ENCODE measurements at places on chromosomes 12 and 14.

DNA sequence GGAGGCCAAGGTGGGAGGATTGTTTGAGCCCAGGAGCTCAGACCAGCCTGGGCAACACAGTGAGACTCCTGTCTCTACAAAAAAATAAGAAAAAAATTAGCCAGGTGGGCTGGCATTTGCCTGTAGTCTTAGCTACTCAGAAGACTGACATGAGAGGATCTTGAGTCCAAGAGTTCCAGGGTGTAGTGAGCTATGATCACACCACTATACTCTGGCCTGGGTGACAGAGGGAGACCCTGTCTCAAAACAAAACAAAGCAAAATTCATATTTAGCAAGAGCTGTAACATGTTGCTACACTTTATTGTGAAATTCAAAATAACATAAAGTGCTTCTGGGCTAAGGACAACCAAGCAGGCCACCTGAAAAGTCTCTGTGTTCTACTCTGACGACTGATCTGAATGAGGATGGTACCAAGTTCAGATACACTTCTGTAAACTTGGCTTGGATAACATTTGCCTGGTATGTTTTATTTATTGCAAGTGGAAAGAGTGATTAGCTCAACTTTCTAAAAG lies 11.6 kb upstream of the STRN3 start:
- DNase-seq = no peak

DNA sequence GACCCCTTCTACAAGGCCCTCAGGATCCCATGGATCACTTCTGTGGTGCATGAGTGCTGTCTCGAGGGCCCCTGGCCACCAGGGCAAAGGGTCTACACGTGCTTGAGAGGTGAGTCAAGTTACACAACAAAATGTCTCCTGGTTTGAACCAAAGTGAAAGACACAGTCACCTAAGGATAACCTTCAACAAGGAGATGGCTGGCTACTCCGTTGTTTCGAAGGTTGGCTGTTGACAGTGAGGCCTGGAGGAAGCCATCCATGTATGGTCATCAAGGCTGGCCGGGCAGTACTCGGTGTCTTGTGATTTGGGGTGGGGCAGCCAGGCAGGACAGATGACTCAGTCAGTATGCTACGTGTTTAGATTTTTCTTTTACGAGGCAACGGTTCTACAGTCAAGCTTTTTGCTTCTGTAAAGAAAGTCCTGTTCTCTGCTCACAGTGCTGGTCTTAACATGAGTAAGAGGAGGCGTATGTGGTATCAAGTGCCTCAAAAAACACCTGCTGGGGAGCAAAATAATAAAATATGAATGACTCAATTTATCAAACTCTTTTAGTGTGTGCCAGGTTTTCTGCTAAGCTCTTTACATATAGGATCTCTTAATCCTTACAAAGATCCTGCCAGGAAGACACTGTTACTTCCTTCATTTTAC lies 18.0 kb upstream of the NT5DC3 start:
- no peak for DNase-seq

GRCh38 chr12:112344220-112344619 lies 38.0 kb downstream of the HECTD4 start:
- DNase-seq = no peak

DNA sequence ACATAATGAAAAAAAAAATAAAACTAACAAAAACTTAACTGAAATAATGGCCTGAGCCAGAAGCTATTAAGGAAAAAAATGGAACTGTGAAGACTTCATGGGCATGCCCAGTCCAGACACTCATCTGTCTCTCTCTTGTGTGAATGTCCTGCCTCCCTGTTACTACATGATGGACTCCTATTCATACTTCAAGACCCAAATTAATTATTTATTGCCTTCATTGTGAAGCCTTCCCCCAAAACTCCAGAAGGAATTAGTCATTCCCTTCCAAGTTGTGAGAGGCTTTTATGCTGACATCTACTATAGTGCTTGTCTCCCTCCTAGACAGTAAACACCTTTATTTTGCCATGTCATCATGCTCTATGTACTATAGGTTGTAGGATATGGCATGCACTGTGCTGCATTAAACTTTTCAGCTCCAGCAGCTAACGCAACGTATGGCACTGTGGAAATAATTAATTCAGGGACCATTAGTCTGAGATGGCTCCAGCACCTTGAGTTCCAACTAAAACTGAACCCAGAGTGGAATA lies 25.0 kb upstream of the C12orf42 start:
- no peak for DNase-seq

GRCh38 chr14:95668235-95668772 lies 17.9 kb upstream of the TCL1B start:
- DNase-seq = no peak

GRCh38 chr12:110790301-110790700 lies 47.6 kb upstream of the PPP1CC start:
- no peak for DNase-seq

DNA sequence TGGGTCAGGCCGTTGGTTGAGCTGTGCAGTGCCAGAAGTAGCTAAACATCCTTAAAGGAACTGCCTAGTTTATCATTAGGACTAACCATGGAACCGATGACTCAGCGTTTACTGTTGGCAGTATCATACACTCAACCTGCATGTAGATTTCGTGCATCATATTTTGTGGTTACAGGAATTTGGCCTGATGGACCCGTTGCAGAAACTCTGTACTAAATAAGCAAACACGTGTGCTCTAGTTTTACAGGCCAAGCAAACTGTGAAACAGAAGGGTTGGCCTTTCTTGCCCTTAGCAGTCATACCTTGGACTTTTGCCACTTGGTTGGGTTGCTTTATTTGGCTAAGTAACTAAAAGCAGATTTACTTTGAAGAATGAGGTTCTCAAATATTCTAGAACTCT lies 35.6 kb downstream of the DGLUCY start:
- DNase-seq = no peak

- no peak for DNase-seq
Measured at GRCh38 chr14:90534091-90534837, 137.4 kb downstream of the CALM1 start.

- no peak for DNase-seq
Measured at GRCh38 chr12:127656266-127656665, 610.7 kb upstream of the TMEM132C start.

DNA sequence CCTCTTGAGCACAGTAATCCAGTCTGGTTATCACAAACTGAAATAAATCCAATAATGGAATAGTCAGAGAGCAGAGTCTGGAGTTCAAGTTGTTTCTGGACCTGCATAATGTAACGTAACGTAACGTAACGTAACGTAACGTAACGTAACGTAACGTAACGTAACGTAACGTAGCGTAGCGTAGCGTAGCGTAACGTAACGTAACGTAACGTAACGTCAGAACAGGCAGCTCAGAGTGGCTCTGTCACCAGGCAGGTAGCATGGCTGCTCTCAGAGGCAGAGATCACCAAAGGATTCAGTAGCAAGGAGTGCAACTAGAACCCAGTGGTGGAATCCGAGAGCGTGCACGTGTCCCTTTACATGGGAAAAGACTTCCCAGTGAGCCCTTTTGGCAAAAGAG lies 85.7 kb upstream of the USP44 start:
- DNase-seq = no peak

DNA sequence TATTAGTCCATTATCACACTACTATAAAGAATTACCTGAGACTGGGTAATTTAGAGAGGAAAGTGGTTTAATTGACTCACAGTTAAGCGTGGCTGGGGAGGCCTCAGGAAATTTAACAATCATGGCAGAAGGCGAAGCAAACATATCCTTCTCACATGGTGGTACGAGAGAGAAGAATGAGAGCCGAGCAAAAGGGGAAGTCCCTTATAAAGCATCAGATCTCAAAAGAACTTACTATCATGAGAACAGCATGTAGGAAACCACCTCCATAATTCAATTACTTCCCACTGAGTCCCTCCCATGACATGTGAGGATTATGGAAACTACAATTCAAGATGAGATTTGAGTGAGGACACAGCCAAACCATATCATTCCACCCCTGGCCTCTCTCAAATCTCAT lies 422.6 kb downstream of the MDGA2 start:
- DNase-seq = no peak

DNA sequence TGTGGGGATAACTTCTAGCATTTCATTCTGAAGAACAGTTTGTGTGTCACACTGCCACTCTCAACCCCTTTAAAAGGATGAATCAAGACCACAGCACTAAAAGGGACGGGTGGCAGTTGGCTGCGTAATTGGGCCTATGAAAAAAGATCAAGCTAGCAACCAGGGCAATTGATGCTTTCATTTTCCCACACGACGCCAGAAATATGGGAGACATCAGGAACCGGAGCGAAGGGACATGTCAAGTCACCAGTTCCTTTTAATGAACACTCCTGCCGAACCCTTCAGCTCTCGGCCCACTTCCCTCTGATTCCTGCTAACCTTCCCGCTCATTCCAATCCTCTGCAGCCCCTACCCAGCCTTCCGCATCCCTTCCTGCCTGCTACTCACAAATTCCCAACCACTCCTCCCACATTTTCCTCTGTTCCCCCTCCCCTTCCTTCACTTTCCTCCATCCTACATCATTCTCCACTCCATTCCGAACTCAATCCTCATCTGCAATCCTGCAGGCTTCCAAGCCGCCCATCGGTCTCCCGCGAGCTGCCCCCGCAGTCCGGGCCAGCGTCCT lies 753 bp downstream of the CSRNP2 start:
- peak; percentile 30 for DNase-seq

GRCh38 chr12:119082496-119082895 lies 96.2 kb upstream of the HSPB8 start:
- peak; percentile 67 for DNase-seq

GRCh38 chr12:121060149-121061001 lies 21.3 kb upstream of the OASL start:
- DNase-seq = peak; percentile 18

GRCh38 chr12:84637926-84638325 lies 274.7 kb downstream of the SLC6A15 start:
- DNase-seq = no peak

- no peak for DNase-seq
Measured at GRCh38 chr12:114245555-114245954, 160.4 kb downstream of the TBX5 start.

DNA sequence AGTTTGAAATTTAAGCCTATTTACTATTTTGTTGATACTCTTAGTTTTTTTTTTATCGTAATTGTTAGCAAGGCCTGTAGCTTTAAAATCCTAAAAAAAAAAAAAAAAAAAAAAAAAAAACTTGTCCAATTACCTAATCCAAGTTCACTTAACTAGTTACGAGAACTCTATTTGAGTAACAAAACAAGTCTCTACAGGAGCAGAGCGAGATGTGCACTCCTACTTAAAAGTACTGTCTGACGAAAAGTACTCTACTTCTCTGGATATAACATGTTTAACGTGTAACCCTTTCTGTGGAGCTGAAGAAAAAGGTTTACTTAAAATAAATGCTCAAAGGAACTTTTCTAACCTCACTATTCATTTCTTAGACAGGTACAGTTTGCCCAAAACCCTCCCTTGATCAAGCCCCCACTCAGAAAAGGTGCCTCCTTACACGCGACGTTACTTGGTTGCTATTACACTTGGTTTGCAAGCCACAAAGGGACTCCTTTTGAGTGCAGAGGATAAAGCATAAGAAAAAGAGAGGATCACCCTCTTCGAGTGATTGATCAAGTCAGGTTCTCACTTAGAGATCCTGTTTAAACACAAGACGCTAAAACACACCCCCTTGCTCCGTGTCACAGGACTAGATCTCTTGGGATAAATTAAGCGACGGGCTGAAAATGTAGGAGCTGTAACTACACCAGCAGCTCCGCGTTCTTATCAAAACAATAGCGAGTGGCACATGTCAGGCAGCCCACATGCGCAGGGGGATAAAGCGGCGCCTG lies 2.2 kb downstream of the BAZ1A start:
- DNase-seq = no peak

GRCh38 chr12:28223025-28223554 lies 32.8 kb downstream of the CCDC91 start:
- DNase-seq = no peak

DNA sequence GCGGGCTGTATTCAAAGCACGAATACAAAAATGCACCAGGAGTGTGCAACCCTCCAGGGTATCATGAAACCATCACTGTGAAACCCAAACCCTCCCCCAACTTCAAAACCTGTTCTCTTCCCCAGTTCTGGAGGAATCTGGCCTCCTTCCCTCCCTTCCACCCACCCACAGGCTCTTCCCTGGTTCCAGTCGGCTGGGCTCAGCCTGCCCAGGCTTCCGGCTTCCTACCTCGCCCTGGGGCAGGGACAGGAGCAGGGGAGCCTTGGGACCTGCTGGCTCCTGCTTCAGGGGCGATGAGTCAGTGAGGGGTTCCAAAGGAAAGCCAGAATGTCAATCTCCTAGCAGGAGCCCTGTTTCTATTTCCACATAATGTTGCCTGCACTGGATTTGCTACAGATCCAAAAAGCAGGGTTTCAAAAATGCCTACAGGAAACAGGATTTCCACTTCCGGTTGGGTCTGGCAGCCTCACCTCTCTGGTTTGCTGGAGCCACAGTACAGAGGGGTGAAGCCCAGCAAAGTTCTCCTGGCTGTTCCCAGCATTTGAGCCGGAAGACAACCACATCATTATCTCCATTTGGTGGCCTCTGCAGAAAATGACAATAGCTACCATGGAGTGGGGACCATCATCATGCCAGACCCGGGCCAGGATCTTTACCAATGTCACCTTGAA lies 278.3 kb downstream of the DPF3 start:
- no peak for DNase-seq

- DNase-seq = peak; percentile 53
Measured at GRCh38 chr14:89417465-89418225, 612 bp upstream of the FOXN3 start.

DNA sequence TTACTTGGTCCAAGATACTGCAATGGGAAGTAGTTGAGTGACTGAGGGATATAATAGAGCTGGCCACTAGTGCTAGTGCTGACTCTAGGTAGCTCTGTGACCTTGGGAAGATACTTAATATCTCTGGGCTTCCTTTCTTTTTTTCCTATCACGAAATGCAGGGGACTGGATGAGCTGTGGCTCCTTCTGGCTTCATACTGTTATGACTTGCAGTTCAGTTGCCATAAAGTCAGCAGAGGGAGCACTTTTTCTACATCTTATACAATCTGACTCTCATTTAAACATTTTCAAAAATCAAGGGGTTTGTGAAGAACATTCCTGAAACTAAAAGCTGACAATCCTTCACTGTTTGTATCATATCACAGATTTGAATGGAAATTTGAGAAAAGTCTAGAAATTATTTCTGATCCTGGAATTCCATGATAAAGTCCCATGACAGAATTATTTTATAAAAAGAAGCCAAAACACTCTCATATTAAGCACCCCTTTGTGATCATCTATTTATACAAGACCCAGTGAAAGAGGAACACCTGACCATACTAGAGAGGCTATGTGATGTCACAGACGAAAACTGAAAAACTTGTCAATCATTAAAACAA lies 5.3 kb downstream of the BHLHE41 start:
- DNase-seq = peak; percentile 15

DNA sequence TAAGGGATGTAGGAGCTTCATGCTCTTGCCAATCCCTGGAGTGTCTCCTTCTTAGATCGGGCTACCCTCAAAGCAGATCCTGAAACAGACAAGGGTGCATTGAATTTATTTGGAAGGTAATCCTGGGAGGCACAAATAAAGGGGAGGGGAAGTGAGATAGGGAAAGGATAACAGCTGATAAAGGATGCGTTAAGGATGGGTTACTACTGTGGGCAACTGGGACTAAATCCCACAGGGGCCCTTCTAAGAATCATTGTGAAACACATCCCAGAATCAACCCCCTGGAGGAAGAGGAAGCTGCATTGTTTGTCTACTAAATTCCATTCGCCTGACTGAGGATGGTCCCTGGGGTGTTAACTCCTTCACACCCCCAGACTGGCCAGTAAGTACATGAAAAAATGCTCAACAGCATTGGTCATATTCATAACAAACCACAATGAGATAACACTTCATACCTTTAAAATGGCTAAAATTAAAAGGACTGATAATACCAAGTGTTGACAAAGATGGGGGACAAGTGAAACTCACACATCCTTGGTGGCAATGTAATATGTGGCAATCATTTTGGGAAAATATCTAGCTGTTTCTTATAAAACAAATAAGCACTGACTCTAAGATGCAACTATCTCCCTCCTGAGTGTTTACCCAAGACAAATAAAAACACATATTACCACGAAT lies 37.0 kb upstream of the CMKLR1 start:
- no peak for DNase-seq
